ENCODE measurements at places on chromosomes 6 and 20.

GRCh38 chr20:37254114-37254878 lies 7.3 kb downstream of the GHRH start:
- no peak for DNase-seq

- no peak for DNase-seq
Measured at GRCh38 chr6:15246666-15247499, 1.0 kb downstream of the JARID2 start.

GRCh38 chr6:11497107-11497506 lies 40.4 kb upstream of the TMEM170B start:
- DNase-seq: no peak

GRCh38 chr6:6752129-6752528 lies 163.6 kb downstream of the LY86 start:
- DNase-seq: no peak

DNA sequence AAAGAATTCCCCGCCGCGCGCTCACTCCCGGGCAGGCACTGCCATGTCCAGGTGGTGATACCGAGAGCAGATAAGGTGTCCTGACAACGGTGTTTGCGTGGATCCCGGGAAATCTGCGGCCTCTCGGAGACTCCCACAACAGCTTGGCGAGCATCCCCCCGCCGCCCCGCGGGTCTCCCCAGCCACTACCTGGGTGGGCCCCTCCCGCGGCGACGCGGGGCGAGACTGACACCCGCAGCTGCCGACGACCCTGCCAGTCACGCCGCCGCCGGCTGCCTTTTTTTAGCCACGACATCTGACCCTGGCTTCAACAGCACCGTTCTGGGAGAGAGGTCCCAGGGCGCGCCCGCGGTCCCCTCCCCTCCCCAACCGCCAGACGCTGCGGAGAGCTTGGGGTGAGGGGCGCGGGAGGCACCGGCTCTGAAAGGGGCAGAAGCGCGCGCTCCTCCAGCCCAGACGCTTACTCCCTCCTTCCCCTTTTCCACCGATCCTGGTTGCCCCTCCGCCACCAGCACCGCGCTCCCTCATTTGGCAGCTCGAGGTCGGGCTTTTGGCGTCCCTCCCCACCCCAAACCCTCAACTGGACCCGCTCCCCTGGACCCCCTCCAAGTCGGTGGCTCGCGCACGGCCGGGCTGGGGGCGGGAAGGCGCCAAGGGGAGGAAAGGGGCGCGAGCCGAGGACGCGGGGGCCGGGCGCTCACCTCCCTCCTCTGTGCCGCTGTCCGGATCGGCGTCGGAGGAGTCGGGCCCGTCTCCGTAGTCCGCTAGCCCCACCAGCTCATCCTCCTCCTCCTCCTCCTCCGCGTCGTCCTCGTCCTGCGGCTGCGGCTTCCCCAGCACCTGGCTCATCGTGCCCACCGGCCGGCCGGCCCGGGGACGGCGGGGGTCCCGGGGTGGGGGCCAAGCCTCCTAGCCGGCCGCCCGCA lies 665 bp downstream of the RRAGD start:
- DNase-seq: peak; percentile 42

- DNase-seq: no peak
Measured at GRCh38 chr6:123640567-123641187, 3.9 kb upstream of the TRDN start.

DNA sequence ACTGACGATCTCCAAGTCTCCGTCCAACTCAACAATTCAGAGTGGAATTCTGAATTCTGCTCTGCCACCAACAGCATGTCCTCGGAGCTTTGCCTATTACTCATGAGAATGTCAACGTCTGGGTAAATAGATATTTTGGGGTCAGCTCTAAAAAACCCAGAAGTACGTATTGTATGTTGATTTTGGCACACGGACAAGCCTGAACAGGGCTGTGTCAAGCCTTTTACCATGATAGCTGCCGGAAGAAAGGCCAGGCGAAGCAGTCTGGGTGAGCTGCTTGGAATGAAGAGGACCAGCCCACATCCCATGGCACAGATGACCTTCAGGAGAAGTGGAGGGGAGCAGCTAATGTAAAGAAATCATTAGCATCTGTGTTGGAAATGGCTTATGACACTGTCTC lies 88.0 kb upstream of the JAG1 start:
- no peak for DNase-seq

DNA sequence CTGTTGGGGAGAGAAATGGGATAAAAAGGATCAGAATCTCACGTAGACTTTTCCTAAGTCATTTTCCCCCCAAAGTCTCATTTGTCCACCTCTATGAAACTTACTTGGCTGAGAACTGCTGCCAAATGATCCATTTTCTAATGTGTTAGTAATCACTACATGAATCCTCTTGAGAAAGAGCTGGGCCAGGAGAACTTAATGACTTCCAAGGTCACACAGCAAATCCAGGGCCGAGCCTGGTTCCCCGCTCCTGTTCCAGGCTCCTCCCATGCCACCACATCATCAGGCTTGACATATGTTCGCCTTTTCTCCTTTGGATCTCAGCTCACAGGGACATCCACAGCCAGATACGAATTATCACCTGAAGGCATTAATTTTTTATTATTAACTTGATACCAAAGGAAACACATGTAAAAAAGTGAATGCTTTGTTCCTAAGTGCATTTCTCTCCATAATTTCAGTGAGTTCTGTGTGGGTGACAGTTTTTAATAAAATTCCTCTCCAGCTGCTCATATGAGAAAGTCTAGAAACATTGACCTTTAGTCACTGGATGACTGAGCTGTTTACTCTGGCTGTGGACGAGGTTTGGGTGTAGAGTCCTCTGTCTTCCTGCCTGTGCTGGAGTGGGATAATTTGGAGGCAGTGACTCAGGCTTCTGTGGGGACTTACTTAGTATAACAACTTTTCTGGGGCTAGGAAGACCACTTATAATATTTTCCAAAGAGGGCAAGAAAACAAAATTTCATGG lies 276.3 kb downstream of the PAX1 start:
- DNase-seq: no peak

Measured in stimulated activated naive CD8-positive, alpha-beta T cell treated with anti-CD3 and anti-CD28 coated beads, Interleukin-15, Interleukin-2, amounts not matched to agents 100 U/mL and 50 U/mL, for 24 hours (primary cell).